ENCODE measurements at places on chromosomes 11 and 22.

DNA sequence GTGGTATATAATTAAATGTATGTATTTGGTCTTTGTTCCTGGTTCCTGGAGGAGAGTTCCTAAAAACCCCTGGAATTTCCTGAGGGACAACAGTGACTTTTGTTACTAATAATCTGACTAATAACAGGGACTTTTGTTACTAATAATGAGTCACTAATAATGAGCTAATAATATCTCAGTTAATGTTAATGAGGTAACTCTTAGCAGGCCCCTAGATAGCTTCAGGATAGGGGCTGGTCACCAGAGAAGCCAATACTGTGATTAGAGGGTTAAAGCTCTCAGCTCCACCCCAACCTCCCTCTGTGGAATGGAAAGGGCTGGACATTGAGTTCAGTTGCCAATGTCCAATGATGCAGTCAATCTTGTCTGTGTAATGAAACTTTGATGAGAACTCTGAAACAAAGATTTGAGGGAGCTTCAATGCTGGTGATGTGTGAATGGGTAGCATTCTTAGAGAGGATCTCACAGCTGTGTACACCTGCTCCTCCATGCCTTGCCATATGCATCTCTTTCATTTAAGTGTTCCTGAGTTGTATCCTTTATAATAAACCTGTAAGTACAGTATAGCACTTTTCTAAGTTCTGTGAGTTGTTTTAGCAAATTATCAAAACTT is 1431.4 kb upstream of the TENM4 start:
- DNase-seq = no peak

- no peak for DNase-seq
Observed at GRCh38 chr22:22397875-22398524, 110.5 kb downstream of the ZNF280B start.

DNA sequence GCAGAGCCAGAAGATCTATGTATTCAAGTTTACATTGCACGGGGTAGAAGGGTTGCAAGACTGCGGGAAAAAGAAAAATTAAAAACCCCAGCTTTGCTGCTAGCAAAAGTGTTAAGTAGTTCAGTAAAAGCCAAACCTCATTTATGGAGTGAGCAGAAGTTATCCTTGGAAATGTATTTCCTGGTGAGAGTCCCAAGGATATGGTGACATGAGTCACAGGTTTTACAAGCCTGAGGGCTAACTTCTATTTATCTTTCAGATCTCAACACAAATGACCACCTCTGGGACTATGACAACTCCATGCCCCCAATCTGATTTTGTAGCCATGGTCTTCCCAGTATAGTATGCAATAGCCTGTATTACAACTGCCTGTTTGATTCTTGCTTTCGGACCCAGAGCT is 26.1 kb downstream of the ABTB2 start:
- no peak for DNase-seq

- DNase-seq = no peak
Observed at GRCh38 chr22:37419969-37420685, 7.2 kb downstream of the ELFN2 start.

- DNase-seq = no peak
Observed at GRCh38 chr11:84089072-84090057, 803.2 kb upstream of the CCDC90B start.

DNA sequence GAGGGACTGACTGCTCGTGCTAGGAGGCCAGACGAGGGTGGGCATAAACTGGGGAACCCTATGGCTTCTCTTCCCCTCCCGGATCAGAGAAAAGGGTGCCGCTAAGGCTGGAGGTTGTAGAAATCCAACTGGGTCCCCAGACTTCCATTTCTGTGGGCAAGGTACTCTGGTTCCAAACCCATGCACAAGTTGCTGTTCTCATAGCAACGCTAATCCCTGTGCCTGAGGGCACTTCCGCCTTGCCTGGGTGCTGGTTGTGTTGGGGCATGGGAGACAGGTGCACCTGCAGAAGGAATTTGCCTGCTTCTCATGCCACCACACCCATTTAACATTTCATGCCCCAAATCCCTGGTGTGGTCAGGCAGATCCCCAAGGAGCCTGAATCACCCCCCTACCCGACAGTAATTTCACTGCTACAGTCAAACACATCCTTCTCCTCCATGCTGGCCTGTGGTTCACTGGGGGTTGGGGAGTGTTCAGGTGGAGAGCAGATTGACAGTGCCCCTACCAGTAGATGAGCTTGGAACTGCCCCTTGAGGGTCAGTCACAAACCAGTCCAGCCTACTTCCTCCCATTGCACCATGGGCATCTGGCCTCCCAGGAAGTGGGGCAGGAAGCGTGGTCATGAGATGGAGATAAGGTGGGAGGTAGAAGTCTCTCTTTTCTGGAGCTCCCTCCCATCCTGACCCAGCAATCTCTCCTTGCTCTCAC is 1.2 kb downstream of the C2CD2L start:
- DNase-seq = peak; percentile 43

DNA sequence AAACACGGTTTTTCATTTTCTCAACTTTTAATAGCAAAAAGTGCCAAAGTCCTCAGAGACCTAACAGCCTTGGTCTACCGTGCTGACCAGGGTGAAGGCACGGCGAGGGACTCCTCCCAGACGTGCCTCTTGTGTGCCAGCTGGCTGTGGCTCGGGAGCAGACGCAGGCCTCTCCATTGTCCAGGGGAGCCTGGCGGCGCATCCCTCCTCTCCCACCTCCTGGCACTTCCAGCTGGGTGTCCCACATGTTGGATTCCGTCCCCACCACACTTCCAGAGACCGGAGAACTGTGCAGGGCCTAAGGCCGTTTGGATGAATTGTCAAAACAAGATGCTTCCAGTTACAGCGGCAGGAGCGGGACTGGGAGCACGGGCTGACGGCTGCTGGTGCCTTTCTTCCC is 11.6 kb downstream of the CDPF1 start:
- DNase-seq = no peak
